ENCODE measurements at places on chromosomes 16 and 17.

DNA sequence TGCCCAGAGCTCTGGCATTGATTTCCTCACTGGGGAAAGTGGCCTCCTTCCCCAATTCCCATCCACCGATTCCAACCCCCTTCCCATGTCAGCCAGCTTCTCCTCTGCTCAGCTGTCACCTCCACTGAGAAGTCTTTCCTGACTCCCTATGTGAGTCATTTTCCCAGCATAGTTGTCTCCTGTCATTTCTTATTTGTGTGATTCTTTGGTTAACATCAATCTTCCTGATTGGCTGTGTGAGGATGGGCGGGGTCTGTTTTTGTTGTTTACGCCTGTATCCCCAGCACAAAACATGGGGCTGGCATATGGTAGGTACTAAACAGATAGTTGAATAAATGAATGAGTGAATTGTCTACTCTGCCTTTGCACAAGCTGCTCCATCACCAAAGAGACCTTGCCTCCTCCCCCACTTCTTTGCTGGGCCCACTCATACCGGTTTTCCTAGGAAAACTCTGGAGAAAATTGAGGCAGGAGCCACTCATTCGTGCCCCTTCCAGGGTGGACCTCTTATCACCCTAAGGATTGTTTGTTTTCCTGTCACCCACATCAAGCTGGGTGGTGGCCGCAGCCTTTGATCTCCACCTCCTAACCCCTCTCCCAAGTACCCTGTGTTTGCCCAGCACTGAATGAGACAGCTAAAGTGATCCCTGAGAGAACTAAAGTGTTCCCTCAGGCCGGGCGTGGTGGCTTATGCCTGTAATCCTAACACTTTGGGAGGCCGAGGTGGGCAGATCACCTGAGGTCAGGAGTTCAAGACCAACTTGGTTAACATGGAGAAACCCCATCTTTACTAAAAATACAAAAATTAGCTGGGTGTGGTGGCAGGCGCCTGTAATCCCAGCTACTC, 1.2 kb upstream of the GRB7 start:
- no peak for DNase-seq

DNA sequence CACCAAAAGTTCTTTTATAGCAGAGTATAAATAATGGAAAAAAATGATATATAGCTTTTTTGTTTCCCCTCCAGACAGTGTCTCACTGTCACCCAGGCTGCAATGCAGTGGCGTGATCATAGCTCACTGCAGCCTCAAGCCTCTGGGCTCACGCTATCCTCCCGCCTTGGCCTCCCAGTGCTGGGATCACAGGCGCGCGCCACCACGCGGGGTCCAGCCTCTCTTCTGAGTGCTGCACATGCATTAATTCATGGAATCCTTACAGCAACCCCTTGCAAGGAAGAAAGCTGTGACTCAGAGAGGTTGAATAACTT, 18.0 kb upstream of the ZNF629 start:
- DNase-seq: no peak

GRCh38 chr17:80082403-80083135, 18.8 kb upstream of the GAA start:
- DNase-seq: no peak

DNA sequence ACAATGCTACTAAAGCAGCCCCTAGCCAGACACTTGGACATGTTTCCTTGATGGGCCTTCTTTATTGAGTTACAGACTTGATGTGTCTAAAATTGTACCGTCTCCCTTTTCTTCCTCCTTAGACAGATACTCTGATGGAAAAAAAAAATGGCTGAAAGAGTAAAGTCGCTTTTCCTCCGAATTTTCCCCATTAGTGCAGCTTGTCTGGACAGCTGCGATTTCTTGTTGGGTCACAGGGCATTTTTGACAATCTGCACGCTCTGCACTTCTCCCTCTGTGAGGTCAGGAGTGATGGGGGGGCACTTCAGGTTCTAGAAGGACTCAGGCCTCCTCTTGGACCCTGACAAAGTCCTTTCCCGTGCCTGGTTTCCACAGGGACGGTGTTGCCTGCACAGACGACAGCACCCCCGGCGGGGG, 968 bp upstream of the PRKAR1A start:
- DNase-seq: no peak

- no peak for DNase-seq
Measured at GRCh38 chr17:81387100-81388090, 7.9 kb upstream of the BAHCC1 start.

- DNase-seq: no peak
Measured at GRCh38 chr16:84600343-84601229, 17.3 kb downstream of the COTL1 start.

- DNase-seq: no peak
Measured at GRCh38 chr17:34581446-34582184, 2.2 kb downstream of the TMEM132E start.

GRCh38 chr17:2792366-2793169, 3.7 kb upstream of the RAP1GAP2 start:
- peak; percentile 66 for DNase-seq

- DNase-seq: no peak
Measured at GRCh38 chr16:25966172-25967097, 274.7 kb downstream of the HS3ST4 start.

GRCh38 chr16:16923479-16923878, 544.5 kb downstream of the NPIPA7 start:
- DNase-seq: no peak

GRCh38 chr17:67514998-67515397, 137.9 kb downstream of the PITPNC1 start:
- no peak for DNase-seq

DNA sequence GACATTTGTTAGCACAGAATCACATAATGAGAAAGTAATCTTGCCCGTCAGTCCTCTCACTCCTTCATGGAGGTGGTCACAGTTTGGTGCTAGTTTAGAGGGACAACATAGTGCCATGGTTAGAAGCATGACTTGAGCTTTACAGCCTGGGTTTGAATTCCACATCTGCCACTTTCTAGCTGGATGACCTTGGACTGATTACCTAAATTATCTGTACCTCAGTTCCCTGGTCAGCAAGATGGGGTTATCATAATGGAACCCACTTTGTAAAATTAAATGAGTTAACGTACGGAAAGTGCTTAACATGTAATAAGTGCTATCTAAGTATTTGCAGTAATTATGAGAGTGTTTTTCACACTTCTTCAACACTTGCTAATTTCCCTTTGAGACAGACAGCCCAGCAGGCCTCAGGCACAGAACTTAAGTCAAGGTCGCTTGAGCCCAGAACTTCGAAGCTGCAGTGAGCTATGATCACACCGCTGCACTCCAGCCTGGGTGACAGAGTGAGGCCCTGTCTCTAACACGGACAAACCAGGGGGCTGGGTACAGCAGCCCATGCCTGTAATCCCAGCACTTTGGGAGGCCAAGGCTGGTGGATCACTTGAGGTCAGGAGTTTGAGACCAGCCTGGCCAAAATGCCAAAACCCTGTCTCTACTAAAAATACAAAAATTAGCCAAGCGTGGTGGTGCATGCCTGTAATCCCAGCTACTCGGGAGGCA, 7.1 kb downstream of the VWA3A start:
- no peak for DNase-seq

- no peak for DNase-seq
Measured at GRCh38 chr17:17264430-17264829, 16.6 kb downstream of the COPS3 start.

DNA sequence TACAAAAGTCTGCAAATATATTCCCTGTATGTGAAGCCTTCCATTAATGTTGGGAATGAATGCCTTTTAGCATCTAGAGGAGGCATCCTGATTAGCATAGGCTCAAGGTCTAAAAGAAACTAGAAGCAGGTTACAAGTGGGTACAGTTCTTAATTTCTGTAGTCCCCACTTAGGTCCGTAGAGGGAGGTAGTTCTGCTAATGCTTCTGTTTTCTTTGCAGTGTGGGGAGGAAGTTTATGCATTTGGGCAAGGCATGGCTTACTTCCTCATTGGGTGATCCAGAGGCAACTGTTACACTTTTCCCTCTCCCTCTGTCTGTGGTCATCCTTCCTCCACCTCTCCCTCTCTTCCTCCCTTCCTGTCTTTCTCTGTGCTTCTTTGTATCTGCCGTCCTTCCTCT, 108.4 kb upstream of the ZKSCAN2 start:
- DNase-seq: no peak

DNA sequence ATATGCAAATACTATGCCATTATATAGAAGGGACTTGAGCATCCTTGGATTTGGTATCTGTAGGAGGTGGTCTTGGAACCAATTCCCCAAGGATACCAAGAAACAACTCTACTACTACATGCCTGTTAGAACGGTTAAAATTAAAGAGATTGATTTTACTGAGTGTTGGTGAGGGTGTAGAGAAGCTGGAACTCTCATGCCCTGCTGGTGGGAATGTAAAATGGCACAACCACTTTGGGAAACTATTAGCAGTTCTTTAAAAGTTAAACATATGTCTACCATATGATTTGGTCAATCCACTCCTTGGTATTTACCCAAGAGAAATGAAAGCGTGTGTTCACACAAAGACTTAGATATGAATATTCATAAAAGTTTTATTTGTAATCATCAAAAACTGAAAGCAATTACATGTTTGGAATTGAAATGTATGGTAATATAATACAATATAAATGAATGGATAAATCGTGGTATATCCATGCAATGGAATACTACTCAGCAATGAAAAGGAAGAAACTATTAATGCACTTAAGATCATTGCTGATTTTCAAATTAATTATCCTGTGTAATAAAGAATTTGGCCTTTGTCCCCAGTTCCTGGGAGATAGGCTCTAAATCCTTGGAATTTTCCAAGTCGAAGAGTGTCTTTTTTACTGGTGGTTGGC, 7.8 kb downstream of the MFSD6L start:
- DNase-seq: no peak

GRCh38 chr17:80618304-80618703, 73.7 kb downstream of the RPTOR start:
- DNase-seq: no peak

GRCh38 chr17:49613182-49613800, 37.6 kb downstream of the NXPH3 start:
- no peak for DNase-seq

DNA sequence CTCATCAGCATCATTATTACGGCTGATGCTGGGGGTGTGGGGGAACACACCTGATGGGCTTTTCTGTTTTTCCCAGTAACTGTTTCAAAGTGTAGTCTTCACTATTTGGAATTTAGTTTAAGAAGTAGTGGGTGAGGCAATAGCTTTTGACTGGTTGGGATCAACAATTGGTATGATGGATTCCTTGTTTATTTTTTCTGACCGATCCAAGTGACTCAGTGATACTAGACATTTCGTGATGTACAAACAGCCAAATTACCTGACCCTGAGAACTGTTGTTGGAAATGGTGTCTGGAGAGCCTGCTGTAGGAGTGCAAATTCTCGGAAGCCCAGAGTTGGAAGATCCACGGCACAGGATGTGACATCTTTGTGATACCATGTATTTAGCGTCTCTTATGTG, 204.2 kb downstream of the PRKCA start:
- DNase-seq: no peak

GRCh38 chr17:48374650-48375230, 55.3 kb downstream of the SKAP1 start:
- peak; percentile 8 for DNase-seq

DNA sequence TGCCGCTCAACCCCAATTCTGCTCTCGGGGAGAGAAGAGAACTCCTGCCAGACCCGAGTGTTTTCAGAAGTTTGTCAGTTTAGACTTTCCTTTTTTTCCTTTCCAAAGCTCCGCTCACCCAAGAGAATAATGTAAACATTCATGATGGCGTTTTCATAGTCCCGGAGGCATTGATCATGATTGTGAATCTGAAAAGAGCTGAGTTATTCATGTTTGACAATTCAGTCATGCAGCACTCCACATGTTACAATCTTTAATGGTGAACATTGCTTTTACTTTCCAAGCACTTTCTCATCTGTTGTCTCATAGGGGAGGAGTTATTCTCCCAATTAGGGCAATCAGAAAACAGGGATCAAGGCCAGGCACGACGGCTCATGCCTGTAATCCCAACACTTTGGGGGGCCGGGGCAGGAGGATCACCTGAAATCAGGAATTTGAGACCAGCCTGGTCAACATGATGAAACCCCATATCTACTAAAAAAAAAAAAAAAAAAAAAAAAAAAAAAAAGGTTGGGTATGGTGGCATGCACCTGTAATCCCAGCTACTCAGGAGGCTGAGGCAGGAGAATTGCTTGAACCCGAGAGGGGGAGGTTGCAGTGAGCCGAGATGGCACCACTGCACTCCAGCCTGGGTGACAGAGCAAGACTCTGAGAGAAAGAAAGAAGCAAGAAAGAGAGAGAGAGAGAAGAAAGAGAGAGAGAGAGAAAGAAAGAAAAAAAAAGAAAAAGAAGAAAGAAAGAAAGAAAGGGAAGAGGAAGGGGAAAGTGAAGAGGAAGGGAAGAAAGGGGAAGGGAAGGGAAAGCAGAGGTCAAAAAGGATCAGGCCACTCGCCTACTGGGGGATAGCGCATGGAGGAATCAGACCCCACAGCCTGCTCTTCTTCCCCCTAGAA, 70.0 kb upstream of the TNRC6C start:
- DNase-seq: no peak

All from stimulated activated effector memory CD8-positive, alpha-beta T cell treated with anti-CD3 and anti-CD28 coated beads, Interleukin-12 subunit alpha, Interleukin-12 subunit beta, amount 100 ng/mL, for 72 hours (primary cell).